ENCODE measurements at places on chromosomes 13 and 19.

DNA sequence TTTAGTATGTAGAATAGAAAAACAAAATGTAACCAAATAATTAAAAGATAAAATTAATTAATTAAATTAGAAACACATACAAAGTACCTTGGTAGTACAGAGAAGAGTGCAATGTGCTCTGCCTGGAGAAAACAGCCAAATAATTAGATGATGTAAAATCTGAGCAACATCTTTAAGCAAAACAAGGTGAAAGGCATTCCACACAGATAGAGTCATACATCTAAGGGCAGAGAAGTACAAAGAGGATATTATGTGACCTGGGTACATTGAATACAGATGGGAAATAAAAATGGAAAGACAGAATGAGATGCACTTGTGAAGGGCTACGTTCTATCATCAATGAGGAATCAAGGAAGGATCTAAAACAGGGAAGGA, 25.2 kb upstream of the FNDC3A start:
- DNase-seq: no peak

DNA sequence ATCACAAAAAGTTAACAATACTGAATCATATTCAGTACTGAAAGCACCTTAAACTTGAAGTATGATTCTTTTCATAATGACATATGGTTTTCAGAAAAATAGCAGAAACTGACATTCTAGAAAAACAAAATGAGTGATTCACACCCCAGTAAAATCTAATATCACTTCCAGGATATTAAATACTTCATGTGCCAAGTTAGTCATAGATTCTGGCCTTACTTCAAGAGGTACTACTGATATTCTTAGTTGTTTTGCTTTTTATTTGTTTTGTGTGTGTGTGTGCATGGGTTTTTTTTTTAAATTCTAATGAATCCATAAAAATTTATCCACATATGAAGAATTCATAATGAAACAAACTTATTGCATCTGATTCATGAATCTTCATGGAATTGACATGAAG, 207.9 kb upstream of the UFM1 start:
- DNase-seq: no peak

GRCh38 chr13:30580852-30581502, 36.7 kb upstream of the USPL1 start:
- DNase-seq: no peak

- no peak for DNase-seq
Observed at GRCh38 chr13:91233291-91233690, 114.2 kb upstream of the MIR17HG start.

- no peak for DNase-seq
Observed at GRCh38 chr13:24076109-24076508, 84.4 kb upstream of the SPATA13 start.

DNA sequence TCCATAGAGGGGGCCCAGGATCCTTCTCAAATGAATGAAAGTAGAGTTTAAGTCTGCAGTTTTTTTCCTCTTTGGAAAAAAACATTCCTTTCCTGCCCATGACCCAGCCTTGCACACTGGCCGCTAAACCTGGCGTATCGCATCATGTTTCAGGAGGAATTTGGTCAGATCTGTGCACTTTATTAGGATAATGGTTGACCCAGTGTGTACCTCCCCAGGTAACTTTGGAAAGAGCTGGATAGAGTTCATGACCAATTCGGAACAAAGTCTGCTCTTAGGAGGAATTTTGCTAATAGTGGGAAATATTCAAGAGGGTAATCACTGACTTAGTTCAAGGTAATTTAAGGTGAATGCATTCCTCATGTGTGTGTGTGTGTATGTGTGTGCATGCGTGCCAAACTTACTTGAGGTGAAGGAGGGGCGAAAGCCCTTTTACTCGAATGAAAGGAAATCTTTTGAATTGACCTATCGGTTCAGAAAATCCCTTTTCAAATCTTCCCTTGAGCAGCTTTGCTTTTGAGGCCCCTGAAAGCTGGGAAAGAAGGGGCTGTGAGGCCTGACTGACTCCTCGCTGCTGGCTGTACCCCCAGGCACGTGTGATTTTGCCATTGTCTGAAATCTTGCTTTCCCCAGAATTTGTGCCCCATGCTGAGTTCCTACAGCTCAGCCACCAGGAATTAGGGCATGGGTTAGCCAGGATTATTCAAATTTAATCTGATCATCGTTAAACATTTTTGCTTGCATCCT, 46.3 kb downstream of the SIPA1L3 start:
- no peak for DNase-seq

GRCh38 chr13:47005756-47006414, 109.0 kb upstream of the HTR2A start:
- no peak for DNase-seq

GRCh38 chr13:46982856-46983582, 86.2 kb upstream of the HTR2A start:
- DNase-seq: no peak

GRCh38 chr13:92175330-92175729, 776.9 kb downstream of the GPC5 start:
- peak; percentile 5 for DNase-seq

GRCh38 chr13:42039946-42040729, 8.3 kb upstream of the DGKH start:
- DNase-seq: no peak

- DNase-seq: no peak
Observed at GRCh38 chr13:91417660-91418325, 19.4 kb downstream of the GPC5 start.

GRCh38 chr19:33686262-33686661, 64.5 kb downstream of the CHST8 start:
- no peak for DNase-seq

Data from NCI-H2081 treated with DMSO at 0.1 percent for 48 hours (cell line).